Stimulated activated CD8-positive, alpha-beta memory T cell treated with anti-CD3 and anti-CD28 coated beads, Interleukin-2, amount 100 ng/mL, for 48 hours (primary cell): ENCODE measurements at places on chromosomes 16 and 17.

- no peak for DNase-seq
Observed at GRCh38 chr16:49455181-49455990, 81.8 kb downstream of the C16orf78 start.

GRCh38 chr17:51435641-51436091 is 175.3 kb downstream of the UTP18 start:
- DNase-seq: peak; percentile 20

- peak; percentile 52 for DNase-seq
Observed at GRCh38 chr17:14302091-14302430, 1.2 kb downstream of the HS3ST3B1 start.

DNA sequence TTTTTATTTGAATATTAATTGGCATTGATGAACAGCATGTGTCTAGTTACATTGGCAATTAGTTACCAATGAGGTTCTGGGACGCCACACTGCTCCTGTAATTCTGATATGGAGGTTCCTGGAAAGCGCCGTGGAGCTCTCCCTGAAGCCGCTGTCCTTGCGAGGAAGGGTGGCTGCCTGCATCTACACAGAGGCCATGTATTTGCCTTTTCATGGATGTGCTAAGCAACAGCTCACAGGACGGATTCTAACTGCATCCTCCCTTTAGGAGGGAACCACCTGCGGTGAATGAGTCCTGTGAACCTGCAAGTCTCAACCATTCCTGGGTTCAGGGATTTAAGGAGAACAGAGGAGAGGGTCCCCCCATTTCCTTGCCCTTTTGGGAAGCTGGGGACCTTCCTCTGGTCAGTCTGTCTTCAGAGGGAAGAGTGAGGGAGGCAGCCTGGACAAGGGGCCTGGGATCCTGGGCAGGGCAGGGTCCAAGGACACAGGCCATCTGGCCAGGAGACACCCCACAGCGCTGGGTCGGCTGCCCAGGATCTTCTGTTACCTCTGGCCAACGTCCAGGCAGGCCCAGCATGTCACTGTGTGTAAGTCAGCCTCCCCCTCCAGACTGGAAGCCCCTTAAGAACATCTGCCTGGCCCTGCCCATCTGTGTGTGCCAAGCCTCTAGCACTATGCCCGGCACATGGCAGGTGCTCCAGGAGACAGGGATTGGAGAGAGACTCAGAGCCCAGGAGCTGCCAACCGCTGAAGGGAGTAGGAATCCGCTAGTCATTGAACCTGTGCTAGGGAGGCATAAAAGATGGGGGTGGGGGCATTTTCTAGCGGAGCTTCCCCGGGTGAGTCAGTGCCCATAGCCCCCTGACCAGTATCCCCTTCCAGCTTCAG is 314.1 kb upstream of the TNRC6C start:
- DNase-seq: no peak

- DNase-seq: no peak
Observed at GRCh38 chr17:81480140-81481072, 32.2 kb downstream of the ACTG1 start.

GRCh38 chr16:14205666-14206065 is 134.5 kb downstream of the MRTFB start:
- no peak for DNase-seq

DNA sequence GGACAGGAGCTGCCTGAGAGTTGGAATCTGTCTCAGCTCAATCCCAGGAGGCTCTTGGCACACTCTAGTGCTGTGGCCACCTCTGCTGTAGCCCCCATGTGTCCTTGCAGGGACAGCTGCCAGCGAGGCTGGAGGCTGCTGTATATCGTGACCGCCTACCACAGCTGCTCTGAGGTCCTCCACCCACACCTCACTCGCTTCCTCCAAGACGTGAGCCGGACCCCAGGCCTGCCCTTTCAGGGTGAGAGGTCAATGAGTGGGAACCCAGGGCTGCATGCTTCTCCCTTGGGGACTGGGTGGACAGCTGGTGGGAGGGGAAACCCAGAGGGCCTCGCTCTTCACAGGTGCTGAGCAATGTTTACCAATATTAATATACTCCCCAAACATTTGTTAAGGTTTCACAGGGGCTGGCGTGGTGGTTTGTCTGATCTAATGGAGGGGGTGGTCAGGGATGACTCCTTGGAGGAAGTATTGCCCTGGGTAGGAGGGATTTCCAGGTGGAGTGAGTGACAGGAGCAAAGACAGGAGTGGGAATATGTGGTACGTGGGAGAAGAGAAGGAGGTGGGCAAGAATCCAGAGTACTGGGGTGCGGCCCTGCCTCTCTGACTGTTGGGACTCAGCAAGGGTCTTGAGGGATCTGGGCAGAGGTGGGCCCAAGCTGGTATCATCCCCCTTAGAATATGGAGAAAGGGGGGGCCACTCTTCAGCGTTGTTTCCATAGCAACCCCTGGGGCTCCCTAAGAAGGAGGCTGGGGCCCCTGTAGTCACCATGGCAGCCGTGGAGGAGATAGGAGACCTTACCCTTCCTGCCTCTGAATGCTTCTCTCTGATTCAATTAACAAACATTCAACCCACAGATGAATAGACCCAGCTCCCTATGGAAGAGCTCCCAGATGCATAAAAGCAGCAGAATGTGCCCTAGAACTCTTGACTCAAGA is 22.2 kb upstream of the ALKBH5 start:
- no peak for DNase-seq

- DNase-seq: no peak
Observed at GRCh38 chr17:79777120-79777893, 641 bp upstream of the CBX2 start.

GRCh38 chr16:3121851-3122467 is 9.6 kb downstream of the ZNF205 start:
- DNase-seq: no peak

DNA sequence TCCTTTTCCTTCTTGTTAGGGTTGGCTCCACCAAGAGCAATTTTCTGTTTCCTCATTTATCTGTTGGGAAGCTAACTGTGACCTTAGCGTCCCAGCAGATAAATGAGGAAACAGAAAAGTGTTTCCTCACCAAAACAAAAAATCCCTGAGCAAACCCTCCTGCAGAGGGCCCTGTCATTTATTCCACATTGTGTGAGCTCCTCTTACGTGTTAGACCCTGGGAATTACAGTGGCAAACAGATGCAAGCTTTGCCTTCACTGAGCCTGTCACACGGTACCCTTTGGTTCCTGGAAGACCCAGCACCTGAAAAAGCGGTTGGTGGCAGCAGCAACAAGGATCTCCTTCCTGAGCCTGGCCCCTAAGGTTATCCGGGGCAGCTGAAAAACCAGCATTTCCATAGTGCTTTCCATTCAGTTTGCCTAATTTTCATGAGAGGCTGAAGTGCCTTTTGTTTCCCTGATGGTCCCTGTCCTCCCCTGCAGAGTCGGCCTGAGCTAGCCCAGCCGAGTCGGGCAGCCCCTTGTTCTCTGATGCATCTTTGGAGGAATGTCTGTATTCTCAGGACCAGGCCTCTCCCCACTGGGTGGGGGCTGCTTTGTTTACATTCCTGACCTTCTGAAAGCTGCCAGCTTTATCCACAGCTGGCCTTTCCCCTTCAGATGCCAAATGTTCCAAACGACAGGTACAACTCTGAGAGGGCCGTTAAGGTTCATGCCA is 34.7 kb downstream of the YPEL2 start:
- DNase-seq: no peak

- DNase-seq: no peak
Observed at GRCh38 chr16:4830408-4830807, 16.7 kb downstream of the GLYR1 start.

DNA sequence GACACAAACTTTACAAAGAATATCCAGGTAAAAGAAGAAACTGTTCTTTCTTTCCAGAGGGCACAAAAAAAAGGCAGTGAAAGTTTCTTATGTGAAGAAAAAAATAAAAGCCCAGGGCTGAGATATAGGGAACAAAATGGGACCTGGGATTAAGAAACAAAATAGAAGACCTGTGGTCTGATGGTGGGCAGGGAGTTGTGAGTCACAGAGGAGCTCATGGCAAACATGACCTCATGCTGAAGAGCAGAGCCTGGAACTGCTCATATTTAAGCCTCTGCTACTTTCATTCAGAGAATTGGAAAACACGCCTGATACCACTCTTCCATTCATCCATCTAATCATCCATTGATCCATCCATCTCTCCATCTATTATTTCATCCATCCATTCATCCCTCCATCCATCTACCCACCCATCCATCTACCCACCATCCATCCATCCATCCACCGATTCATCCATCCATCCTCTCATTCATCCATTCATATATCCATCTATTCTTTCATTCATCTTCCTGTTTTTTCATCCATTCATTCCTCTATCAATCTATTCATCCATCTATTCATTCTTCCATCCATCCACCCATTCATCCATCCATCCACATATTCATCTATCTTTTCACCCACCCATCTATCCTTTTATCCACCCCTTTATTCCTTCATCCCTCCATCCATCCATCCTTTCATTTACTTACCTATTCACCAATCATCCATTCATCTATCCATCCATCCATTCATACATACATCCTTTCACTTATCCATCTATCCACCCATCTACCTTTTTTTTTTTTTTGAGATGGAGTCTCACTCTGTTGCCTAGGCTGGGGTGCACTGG is 30.0 kb downstream of the WFDC1 start:
- no peak for DNase-seq

GRCh38 chr17:13725288-13725990 is 123.7 kb upstream of the HS3ST3A1 start:
- DNase-seq: no peak

GRCh38 chr16:69240331-69240730 is 53.4 kb downstream of the SNTB2 start:
- DNase-seq: no peak

DNA sequence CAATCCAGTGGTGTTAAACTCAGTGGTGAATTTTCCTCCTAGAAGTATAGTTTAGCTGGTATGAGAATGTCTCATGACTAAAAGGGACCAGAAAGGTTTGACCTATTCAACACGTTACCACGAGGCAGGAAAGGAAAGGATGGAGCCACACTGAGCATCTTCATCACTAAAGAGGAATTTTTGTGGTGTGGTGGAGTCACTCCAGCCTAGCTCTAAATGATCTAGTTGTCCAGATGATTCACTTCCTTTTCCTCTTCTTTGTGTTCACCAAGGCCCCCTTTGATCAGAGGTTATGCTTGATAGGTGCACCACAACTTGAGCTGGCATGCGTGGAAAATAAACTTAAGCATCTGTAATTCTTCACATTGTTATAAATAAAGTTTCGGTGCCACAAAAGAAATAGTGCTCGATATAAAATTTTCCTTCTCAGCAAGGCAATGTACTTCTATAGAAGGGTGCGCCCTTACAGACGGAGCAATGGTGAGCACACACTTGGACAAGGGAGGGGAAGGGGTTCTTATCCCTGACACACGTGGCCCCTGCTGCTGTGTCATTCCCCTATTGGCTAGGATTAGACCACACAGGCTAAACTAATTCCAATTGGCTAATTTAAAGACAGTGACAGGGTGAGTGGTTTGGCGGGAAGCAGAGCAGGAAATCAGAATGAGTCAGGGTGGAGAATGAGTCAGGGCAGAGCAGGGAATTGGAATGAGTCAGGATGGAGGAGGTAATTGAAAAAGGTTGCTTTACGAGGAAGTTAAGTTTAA is 254.6 kb downstream of the HS3ST3A1 start:
- DNase-seq: no peak
